ENCODE measurements at places on chromosomes 16 and 17.

DNA sequence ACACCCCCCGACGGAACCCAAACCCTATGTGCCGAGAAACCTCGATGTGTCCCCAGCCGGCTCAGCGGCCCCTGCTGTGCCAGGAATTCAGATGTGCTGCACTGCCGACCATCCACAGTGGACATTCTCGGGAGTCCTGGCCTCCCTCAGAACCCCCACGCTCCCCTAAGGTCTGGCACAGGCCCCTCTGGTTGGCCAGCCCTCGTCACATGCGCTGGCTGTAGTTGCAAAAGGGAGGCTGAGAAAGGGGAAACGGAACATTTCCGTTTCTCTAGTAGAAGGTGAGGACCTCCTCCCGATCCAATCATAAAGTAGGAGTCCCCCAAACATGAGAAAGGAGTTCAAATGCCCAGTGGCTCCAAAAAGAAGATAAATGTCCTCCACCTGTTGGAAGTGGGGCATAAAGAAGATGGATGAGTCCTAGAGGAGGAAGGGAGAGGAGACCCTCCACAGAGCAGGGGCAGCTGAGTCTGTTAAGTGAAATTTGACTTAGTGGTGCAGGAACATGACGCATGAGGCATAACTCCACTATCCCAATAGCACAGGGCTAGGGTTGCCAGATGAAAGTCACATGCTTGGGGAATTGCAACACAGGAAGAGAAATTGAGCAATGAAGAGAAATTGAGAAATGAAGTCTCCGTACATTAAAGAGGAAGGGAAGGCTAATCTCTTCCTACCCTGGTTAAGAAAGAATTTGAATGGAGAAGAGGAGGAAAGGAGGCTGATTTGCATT lies 49.3 kb upstream of the WSB1 start:
- DNase-seq = no peak

DNA sequence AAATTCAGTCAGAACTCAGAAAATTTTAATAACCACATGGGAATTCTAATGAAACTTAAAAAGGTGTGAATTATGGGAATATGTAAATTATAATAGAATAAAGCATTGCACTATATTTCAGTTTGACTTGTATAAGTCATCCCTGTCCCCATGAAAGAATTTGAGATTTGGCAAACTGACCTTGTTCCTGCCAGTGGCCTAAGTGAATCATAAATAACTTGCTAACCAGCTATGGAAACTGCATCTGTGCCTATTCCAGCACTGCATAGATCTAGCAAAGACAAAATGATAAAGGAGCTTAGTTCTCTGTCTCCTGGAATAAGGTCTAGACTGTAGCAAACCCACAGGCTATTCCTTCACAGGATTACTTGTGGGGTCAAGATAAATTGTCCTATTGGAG lies 106.8 kb upstream of the NOG start:
- DNase-seq = no peak

DNA sequence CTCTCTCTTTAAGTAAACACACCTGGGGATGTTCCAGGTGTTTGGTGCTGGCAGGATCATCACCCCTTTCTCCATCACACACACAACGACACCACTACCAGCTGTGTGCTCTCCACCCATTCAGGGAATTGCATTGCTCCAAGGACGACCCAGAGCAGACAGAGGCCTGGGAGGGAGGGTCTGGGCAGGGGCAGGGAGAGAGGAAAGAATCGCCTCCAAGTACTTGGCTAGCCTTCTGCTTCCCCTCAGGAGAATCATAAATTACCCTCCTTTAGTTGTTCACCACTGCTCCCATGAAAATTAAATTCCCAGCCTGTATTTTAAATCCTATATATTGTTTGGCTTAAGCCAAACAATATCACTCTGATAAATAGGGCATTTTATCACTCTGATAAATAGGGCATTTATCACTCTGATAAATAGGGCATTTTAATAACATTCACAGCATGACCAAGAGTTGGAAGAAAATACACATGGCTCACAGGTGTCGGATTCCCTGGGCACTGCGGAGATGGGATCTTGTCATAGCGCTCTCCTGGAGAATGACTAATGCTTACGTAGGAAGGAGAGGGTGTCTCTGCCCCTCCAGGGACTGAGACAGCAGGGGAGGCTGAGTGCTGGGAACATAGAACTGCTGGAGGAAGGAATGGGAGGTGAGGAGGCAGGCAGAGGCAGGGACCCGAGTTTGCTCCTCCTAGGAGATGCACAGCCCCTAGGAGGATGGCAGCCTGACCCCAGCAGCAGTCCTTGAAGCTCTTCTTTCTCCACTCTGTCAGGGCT lies 673.6 kb downstream of the HS3ST4 start:
- DNase-seq = peak; percentile 57

DNA sequence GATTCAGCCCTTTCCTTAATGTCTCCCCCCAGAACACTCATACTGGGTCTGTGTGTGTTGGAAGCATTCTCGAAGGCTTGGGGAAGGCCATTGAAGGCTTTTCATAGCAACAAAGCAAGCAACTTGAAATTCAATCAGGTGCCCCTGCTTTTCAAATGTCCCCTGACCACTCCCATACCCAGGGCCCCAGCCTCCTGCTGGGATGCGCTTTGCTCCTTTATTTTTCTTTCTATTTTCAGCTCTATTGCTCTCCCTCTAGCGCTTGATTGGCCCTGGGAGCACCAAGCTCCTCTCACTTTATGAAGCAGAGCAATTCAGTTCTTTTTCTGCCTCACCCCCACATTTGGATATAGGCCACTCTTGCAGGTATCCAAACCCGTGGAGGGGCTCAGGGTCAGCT lies 92.0 kb downstream of the WSCD1 start:
- no peak for DNase-seq

- no peak for DNase-seq
Measured at GRCh38 chr17:34826332-34826731, 134.9 kb downstream of the CCT6B start.

Data from NCI-H1105 treated with DMSO at 0.1 percent for 48 hours (cell line).